ENCODE measurements at places on chromosomes 6 and 20. TPM values are rescaled to one million over a fixed set of nuclear protein-coding genes. Genes with fewer than 3 reads are reported as not detected.

IYD gene
- not detected for total RNA-seq

CYP21A2 gene
- 0.22 TPM for total RNA-seq

LTB gene
- not detected for total RNA-seq

RBM24 gene
- total RNA-seq, result 147 TPM

BPIFB2 gene
- total RNA-seq, result not detected

TRIM40 gene
- total RNA-seq, result not detected

LPA gene
- total RNA-seq, result not detected

CRISP2 gene
- not detected for total RNA-seq

GGT7 gene
- 30.7 TPM for total RNA-seq

FAXC gene
- total RNA-seq, result not detected

SLC26A8 gene
- not detected for total RNA-seq

SIRPB2 gene
- total RNA-seq, result 2.7 TPM

PDYN gene
- total RNA-seq, result not detected

OXT gene
- total RNA-seq, result not detected

MSH5 gene
- total RNA-seq, result 1.9 TPM

CLPSL2 gene
- total RNA-seq, result not detected

MEP1A gene
- not detected for total RNA-seq

WFDC5 gene
- not detected for total RNA-seq

MYCT1 gene
- 8.4 TPM for total RNA-seq

MARCKS gene
- total RNA-seq, result 11.0 TPM

PRL gene
- not detected for total RNA-seq

CEBPB gene
- 30.2 TPM for total RNA-seq

CST8 gene
- total RNA-seq, result not detected

STX11 gene
- 7.5 TPM for total RNA-seq

C20orf204 gene
- 0.40 TPM for total RNA-seq

PM20D2 gene
- 11.0 TPM for total RNA-seq

LY6G6C gene
- total RNA-seq, result not detected

Measured in heart left ventricle (tissue), 16 donors.